Peyer's patch (tissue), 4 donors: ENCODE measurements at places on chromosomes 4 and X. TPM values are rescaled to one million over a fixed set of nuclear protein-coding genes. Genes with fewer than 3 reads are reported as not detected.

SLC26A1 gene
- 31.2 TPM for total RNA-seq

CRMP1 gene
- 5.8 TPM for total RNA-seq

CLIC2 gene
- total RNA-seq: 2.9 TPM

CXCL3 gene
- 1.7 TPM for total RNA-seq

PRKG2 gene
- total RNA-seq: 49.5 TPM

SLC34A2 gene
- total RNA-seq: 10.3 TPM

VSIG1 gene
- 0.38 TPM for total RNA-seq

SLC25A14 gene
- not detected for total RNA-seq
